T-cell (primary cell): ENCODE measurements at places on chromosomes 16 and 17.

DNA sequence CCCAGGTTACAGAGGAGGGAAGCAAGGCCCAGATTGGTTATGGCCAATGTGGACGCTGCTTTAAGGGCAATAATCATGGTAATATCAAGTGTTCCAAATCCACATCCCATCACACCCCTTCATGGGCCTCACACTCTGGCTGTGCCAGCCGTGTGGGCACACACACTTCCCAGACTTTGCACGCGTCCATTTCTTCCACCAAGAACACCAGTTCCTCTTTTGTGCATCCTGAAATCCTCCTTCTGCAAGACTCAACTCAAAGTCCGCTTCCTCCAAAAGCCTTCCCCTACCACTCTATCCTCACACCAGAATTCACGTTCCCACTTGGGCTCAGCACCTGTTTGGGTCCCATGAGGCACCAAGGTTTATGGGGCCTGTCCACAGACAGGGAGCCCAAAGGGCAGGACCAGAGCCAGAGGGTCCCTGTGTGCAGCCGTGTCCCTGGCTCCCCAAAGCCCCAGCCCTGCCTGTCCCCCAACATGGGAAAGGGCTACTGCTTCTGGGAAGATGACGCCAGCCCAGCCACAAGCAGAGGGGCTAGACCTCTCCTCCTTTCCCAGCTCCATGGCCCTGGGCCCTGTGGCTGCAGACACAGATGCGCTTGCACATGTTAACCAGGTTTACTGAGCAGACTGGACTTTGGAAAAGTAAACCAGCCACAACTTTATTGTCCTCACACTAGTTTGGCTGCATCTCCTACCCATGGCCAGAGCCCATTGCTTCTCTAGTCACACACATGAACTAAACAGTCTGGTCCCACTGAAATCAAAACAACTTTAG is 20.3 kb downstream of the SPNS3 start:
- no peak for DNase-seq

DNA sequence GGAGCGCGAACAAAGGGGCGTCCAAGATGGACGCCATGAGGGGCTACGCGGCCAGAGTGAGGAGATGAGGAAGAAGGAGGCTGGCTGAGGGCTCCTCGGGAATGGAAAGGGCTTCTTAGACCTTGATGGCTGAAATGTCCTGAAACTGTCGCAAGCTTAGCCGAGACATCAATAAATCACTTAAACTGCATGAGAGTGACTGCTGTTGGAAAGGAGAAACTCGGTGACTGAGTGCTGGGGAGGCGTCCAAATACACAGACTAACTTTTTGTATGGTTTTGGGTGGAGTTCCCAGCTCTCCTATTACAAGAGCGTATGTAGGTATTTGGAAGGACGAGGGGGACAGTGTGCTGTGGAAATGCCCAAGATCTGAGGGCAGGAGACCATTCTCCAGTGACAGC is 1.4 kb upstream of the GEMIN4 start:
- DNase-seq: no peak

GRCh38 chr16:27289669-27290068 is 21.1 kb upstream of the NSMCE1 start:
- DNase-seq: no peak

- DNase-seq: no peak
These were observed 123.6 kb downstream of the CMIP start for GRCh38 chr16:81567987-81568748.

GRCh38 chr16:84156342-84156784 is 11.3 kb downstream of the DNAAF1 start:
- DNase-seq: no peak

DNA sequence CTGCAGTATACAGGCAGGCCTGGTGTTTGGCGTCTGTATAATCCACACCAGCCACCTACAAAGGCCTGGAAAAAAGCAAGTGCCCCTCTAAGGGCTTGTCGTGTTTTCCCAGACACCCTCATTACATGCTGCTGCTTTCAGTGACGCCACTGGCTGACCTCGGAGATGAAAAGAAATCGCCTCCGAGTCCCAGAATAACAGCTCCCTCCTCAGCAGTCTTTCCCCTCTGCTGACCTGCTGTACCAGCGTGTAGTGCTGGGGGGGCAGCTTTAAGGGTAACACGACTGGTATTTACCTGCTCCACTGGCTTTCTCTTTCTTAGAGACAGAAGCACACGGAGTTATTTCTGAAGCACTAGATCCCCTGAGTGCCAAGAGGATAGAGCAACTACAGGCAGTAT is 296.8 kb downstream of the GRIN2A start:
- no peak for DNase-seq

DNA sequence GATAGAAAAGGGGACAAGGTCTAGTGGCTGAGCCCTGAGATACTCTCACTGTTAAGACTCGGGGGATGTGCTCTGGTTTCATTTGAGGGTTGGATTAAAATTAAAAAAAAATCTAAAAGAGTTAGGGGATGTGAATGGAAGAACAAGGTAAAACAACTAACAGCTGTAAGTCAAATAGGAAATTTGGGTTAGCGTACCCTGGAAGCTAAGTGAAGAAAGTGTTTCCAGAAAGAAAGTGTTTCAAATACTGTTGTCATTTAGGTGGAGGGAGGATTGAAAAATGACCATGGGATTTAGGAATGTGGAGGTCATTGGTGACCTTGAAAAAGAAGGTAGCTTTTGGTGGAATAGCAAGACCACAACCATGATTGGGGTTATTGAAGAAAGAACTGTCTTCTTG is 37.7 kb downstream of the PPM1D start:
- DNase-seq: no peak

DNA sequence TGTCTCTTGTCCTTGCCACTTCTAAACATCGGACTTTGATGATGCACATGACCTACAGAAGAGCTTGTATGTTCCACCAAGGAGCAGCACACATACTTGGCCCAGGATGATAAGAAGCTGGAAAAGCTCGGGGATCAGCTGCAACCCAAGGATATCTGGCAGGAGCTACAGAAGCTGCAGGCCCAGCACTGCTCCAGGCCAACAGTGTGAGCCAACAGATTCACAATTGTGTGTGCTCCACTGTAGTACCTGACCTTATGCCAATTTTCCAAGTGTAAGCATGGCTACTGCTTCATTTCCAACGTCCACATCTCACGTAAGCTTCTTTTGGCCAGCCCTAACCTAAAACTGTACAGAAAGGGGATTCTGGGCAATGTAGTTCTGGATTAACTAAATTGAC is 83.4 kb downstream of the COX10 start:
- DNase-seq: no peak

DNA sequence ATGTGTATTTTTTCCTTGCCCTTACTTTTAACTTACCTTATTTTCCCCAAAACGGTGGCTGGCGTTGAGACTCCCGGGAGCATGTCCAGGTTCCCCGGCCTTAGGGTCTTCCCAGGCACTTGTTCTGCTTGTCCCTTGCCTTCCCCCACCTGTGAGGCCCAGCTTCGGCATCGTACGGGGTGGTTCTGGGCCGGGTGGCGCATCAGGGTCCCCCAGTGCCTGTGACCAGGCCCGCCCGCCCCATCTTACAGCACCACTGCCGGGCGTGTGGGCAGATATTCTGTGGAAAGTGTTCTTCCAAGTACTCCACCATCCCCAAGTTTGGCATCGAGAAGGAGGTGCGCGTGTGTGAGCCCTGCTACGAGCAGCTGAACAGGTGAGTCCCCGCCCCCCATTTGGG is 7.4 kb downstream of the HGS start:
- no peak for DNase-seq

DNA sequence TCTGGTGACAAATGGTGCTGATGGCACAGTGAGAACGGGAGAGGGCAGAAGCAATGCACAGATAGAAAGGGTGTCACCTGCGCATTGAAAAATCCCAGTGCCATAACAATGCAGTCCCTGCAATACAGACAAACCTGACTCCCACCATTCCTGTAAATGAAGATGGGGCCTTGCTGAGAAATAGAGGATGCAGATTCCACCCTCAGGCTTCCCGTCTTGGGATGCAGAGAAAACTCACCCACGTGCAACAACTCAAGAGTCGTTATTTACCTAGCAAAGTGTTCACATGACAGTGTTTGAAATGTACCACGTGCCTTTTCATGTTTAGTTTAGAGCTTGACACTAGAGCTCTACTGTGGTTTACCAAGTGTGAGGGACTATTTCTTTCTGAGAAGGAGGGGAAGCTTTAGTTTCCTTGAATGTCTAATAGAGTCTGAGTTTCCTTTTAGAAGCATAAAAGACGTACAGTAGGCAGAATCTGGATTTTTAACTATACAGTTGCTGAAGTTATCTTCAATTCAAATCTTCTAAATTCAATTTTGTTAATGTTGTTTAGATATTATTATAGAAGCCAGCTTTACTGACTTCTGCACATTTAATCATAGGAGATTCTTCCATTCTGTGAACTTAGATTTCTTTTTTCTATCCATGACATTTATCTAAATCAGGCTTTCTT is 35.6 kb downstream of the WWOX start:
- no peak for DNase-seq

GRCh38 chr16:88404769-88405168 is 22.0 kb downstream of the ZNF469 start:
- no peak for DNase-seq

DNA sequence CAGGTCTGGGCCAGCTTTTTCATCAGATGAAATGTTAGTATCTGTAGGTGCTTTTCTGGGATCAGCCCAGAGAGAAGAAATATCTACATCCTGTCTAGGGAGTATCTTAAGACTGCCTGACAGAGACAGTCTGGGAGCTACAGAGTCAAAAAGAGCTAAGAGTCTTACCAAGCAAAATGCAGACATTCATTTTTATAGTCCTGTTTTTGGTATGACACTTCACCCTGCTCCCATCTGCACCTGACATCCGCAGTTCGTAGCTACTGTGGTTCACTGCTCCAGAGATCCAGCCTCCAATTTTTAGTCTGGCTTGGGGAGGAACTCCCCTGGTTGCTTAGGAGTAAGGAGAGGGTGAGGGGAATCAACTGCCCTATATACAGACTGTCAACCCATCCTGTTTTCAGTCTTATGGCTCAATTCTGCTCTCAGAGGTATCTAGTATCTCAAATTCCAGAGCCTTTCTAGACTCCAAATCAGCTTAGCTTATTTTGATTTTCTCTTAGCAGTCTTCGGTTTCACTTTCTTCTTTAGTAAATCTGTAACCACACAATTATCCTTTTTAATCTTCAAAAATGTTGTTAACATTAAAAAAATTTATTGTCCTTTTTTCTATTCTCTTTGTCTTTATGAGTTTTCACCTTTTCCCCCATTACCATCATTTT is 97.8 kb downstream of the TMEM100 start:
- DNase-seq: no peak

- DNase-seq: no peak
These were observed 156.4 kb upstream of the ANKFN1 start for GRCh38 chr17:55996826-55997225.

DNA sequence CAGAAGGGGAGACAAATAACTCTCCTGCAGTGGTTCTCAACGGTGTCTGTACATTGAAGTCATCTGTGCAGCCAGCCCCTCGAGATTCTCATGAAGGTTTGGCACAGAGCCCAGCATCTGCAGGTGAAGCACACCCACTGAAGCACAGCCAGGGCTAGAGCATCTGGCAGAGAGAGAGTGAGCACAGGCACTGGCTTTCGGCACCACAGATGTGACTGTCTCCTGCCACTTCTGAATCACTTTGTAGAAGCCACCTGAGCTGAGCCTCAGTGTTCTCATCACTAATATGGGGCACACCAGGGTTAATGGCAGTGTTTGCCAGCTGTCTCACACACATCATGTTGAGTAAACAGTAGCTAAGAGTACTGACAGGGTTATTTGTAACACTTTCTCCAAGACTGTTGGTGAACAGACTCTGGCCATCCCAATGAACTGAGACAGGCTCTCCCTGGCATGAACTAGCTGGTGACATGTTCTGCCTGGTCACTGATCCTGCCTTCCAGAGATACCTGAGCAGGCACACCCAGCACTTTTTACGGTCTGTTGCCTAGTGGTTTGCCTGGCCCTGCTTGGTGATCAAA is 10.9 kb downstream of the HSPB9 start:
- peak; percentile 51 for DNase-seq

GRCh38 chr17:76492123-76492988 is 8.9 kb downstream of the RHBDF2 start:
- DNase-seq: no peak

DNA sequence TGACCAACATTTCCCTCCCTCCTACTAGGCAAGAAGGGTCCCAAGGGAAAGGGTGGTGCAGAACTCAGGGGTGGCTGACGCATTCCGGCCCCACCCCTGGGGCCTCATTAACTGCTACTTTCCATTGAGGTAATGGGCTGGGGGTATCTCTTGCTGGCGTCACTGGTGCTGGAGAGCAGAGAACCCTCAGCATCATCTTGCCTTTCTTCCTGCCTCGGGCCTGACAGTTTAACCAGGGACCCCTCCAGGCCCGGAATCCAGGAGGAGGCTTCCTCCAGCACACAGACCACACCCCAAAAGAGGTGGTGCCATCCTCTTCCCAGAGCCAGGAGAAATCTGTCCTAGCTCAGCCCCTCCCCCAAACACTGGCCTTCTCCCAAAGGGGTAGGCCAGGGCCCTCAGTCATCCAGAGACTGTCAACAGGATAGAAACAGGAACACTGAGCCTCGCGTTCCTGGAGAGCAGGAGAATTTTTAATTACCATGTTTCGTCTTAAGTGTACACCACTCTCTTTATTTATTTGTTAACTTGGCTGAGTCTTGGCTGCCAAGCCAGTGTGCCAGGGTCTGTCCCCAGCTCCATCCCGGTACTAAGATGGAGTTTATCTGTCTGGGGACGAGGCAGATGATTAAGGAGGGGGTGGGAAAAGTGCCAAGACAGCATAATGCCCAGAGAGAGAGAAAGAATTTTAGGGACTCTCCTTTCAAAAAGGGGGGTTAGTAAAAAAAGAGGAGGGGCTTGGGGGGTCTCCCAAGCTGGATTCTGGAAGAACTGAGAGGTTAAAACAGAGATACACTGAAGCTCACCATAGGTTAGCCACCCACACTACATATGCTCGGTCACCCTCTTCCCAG is 5.1 kb downstream of the ETV4 start:
- DNase-seq: no peak

DNA sequence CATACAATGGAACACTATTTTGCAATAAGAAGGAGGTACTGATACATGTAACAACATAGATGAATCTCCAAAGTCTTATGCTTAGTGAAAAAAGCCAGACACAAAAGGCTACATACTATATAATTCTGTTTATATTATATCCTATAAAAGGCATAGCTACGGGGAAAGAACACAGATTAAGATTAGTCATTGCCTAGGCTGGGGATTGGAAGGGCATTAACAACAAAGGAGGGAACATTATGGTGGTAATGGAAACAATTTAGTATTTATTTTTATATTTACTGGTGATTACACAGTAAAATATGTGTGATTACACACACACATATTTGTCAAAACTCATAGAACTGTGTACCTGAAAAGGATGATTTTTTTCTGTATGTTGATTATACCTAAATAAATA is 278.1 kb downstream of the ZFHX3 start:
- DNase-seq: no peak

DNA sequence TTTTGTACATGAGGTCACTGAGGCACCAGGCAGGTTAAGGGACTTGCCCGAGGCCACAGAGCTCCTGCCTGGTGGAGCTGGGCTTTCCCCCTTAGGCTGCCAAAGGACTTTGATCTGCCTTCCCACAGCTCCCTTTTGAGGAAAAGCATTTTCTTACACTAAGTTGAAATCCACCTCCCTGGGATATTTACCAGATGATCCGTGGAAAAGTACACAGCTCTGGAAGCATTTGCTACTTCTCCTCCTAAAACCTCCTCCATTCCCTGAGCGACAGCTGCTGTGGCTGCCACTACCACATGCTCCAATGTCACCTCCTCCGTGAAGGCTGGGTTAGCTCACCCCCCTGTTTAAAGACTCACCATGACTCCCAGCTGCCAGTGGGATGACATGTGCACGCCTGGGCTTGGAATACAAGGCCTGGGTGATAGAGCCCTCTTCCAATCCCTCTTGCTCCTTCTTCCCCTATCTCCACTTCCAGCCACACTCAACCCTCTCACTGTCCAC is 1.2 kb upstream of the MPRIP start:
- no peak for DNase-seq

GRCh38 chr17:40417258-40417608 is 463 bp downstream of the TOP2A start:
- peak; percentile 12 for DNase-seq
